ENCODE measurements at places on chromosomes 4 and X.

DNA sequence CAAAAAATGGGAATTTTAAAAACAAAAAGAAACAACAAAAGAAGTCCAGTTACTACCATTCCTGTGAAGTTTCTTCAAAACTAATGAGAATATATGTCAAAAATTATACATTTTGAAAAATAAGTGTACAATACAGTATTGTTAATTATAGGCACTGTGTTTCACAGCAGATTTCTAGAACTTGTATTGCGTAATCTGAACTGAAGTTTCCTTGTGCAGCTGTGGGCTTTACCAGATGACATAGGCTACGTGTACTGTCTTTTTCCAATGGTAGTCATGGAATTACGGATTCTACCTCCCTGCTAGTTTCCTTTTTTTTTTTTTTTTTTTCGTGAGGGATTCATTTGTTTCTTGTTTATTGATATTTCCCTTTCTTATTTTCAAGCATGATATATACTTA is 113.8 kb upstream of the GABRA2 start:
- DNase-seq, result no peak

GRCh38 chr4:145179281-145179860 is 1.0 kb downstream of the OTUD4 start:
- no peak for DNase-seq

GRCh38 chr4:42281324-42282020 is 115.8 kb upstream of the SHISA3 start:
- no peak for DNase-seq

GRCh38 chrX:35800474-35800873 is 2.3 kb downstream of the MAGEB16 start:
- DNase-seq, result no peak

DNA sequence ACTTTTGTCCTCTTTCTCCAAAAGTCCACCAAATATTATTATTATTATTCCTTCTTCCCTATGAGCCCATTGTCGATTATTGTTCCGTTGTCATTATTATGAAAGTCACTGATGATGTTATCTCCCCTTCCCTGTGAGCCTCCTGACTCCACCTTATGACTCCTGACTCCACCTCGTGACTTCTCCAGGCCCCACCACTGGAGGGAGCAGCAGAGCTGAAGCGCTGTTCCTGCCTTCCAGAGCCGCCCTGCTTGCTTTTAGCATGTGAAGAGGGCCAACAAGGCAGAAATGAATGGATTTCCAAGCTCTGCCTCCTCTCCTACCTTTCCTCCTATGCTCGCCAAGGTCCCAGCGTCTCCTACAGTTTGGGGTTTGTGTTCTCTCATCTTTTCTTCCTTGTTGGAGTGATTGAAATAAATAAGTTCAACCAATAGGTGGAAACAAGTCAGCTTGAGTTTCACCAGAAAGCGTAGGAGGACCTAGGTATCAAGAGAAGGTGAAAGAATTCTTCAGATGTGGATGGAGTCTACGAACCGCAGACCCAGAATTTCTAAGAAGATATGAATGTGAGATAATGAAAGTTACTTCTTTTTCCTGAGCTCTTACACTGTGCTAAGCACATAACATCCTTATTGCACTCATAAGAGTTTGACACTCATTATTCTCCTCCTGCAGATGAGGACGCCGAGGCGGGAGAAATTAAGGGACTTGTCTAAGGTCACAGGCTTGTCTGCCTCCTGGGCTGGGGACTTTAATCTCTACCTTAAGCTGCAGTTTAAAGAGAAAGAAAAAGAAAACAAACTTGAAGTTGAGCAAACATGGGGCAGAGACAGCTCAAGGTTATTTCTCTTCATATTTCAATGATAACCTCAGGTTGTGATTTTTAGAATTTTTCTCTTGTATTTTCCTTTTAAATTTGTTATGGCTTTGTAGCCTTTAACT is 26.1 kb downstream of the IGSF1 start:
- peak; percentile 49 for DNase-seq

- no peak for DNase-seq
These were observed 92.5 kb downstream of the FNIP2 start for GRCh38 chr4:158861281-158861680.

DNA sequence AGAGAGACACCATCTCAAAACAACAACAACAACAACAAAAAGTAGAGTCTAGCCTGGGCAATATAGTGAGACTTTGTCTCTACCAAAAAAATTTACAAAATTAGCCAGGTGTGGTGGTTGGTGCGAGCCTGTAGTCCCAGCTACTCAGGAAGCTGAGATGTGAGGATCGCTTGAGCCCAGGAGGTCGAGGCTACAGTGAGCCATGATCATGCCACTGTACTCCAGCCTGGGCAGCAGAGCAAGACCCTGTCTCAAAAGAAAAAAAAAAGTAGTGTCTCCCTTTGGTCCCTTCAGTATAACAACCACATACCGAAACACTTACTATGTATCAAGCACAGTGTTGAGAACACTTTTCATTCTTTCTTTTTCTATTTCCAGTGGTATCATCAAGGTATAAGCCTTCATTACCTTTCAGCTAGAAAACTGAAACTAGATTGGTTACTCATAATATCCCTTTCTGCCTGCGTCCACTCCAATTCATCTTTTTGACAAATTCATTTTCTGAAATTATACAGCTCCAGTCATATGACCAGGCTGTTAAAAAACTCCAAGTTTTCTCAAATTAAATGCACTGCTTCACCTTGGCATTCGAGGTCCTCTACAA is 54.1 kb downstream of the RPS6KA3 start:
- DNase-seq, result no peak

DNA sequence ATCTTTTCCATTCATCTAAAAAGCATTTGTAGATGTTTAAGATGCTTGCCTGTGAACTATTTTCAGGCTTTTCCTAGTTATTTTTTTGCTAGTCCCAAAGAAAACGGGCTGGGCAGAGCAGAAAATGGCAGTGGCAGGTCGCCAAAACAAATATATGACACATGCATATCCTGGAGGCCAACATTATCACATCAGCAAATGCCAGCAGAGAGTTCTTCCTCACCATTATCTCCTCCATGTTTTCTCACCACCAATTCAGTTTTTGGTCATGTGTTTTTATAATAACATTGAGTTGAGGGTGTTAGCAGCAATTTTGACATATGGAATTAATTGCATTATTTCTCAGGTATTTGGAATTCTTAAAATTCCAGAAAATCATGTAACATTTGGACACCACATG is 97.9 kb upstream of the EOLA2 start:
- no peak for DNase-seq

- DNase-seq, result no peak
These were observed 65.6 kb upstream of the BLTP1 start for GRCh38 chr4:122086338-122087065.

GRCh38 chrX:25537699-25538098 is 521.9 kb upstream of the ARX start:
- no peak for DNase-seq

DNA sequence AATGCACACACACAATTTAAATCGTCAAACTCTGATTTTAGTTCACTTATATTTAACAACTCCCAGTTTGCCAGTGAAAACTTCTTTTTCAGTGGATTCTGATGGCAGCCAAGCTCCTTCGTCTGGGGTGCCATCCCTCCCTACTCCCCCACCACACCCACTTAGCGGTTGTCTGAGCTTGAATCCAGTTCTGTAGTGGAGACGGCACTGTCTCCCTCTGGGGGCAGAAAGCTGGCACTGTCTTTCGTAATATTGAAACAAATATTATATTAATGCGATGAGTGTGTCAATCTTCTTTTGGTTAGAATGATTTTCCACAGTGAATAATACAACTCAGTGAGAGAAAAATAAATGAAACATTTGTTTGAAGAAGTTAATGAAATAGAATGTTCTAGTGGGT is 5.4 kb downstream of the MEPE start:
- DNase-seq, result peak; percentile 29

GRCh38 chrX:3609810-3610209 is 103.6 kb downstream of the PRKX start:
- DNase-seq, result no peak

GRCh38 chr4:89119836-89120235 is 8.5 kb downstream of the TIGD2 start:
- no peak for DNase-seq

DNA sequence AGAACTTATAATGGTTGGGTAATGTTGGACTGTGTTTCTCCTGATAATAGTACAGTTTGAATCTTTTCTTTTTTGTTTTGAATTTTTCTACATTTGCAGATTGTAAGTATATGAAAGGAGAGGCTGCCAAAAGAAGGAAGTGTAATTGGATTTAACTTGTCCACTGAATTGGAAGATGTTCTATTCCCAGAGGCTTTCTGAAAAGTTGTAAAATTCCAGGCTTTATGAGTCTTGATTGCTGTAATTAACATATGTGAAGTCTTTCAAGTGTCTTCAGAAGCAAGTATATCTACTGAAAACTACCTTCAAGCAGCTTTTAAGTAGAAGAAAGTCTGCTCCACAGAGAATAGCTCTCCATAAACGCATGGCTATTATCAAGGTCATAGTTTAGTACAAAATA is 2456.4 kb downstream of the PCDH7 start:
- no peak for DNase-seq

- peak; percentile 79 for DNase-seq
These were observed at the start of gene SNX25 for GRCh38 chr4:185209031-185209851. Gene SNX25, plus strand, starts transcription at chr4:185209598. Its CDS starts 229 bp downstream, at chr4:185209827.

DNA sequence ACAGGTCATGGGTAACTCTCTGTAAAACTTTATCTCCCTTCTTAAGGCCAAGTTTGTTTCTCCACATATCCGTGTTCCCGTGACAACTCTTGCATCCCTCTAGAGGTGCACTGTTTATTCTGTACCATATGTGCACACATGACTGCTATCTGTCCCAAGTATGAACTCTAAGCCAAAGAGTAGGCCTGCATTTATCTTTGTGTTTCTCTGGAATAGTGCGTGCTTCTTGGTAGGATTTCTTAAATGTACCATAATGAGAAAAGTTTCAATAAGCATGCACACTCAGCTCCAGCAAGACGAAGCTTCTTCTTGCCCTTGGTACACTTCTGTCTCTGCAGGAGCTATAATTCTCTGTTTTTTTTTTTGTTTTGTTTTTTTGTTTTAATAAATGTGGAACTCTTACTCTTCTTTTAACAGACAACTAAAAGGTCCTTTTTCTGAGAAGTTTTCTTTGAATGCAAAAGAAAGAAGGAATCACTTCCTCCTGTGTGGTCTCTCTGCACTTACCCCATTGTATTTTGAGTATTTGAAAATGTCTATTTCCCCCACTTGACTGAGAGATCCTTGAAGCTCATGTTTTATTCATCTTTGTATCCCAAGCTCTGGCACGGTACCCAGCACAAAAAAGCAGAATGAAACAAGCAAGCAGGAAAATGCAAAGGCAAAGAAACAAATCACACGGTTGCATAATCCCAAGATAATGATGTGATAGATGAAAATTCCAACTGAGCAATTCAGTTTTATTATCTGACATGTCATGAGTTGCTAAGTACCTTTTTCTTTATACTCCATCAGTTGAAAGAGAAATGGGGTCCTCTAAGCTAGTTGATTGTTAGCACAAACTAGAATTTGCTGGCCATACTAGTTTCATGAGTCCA is 521.9 kb upstream of the BOD1L1 start:
- DNase-seq, result no peak

GRCh38 chr4:68358988-68359387 is 9.1 kb upstream of the YTHDC1 start:
- no peak for DNase-seq

DNA sequence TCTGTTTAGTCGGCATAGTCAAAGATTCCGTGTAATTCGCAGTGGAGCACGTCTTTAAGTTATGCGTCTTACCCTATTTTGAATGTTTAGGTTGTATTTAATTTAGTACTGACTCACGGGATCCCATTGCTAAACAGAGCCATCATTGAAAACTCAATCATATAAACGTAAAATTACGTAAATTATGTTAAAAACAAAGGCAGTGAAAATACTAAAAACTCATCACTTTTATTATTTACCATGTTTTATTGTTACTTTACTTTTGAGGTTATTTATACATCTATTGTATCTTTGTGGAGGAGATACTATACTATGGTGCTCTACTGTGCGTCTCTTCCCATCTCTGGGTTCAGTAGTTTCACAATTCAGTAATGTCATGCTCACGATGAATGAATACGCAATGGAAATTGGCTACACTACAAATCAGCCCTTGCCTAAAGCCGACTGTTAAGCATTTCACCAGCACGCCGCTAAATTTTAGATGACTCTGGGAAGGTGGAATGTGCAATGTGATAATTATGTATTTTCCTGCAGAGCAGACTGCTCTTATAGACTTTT is 944 bp downstream of the FUNDC2 start:
- DNase-seq, result peak; percentile 39
